SK-N-MC (cell line): ENCODE measurements at places on chromosomes 5 and 9.

GRCh38 chr5:39998518-39998917 is 573.7 kb upstream of the DAB2 start:
- no peak for DNase-seq

DNA sequence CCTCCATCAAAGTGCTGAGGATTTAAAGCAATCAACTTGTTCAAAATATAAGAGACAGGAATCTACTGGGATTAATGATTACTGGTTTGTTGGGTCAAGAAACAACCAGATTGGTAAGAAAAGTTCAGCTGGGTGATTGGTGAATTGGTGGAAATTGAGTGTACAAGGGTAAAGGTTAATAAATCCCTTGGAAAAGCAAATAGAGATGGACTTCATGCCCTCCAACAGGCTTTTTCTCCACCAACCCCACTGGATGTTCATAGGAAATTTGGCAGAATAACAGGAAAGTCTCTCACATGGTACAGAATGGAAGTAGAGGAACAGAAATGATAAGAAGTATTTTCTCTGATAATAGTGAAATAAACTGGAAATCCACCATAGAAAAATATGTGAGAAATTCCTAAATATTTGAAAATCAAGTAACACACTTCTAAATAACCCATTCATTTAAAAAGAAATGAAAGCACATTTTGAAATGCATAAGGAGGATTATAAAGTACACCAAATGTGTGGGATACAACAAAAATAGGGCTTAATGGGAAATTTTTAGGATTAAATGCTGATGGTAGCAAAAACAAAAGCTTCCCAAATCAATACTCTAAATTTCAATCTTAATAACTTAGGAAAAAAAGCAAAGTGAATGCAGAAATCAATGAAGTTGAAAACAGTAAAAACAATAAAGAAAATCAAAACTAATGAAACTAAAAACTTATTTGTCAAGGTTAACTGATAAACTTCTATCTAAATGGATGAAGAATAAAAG is 426.2 kb downstream of the HTR1A start:
- DNase-seq: no peak

- DNase-seq: no peak
Observed at GRCh38 chr9:37978983-37979382, 75.1 kb upstream of the SLC25A51 start.

DNA sequence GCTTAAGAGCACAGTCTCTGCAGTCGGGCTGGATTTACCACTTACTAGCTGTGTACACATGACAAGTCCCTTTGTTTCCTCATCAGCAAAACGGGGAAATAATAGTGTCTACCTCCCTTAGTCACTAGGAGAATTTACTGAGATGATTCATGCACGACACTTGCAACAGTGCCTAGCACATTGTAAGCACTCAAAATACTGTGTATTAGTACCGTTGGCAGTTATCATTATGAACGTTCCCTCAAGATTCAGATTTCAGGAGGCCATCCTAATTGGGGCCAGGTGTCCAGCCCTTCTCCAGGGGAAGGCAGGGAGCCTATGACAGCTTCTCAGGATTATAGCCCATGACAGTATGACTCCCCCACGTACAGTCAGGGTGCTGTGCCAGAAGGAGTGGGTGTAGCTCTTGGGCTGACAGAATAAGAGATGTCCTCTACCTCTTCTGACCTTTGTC is 164.3 kb downstream of the DOCK2 start:
- DNase-seq: no peak

GRCh38 chr9:88224938-88225337 is 86.7 kb upstream of the SPATA31C2 start:
- DNase-seq: no peak

DNA sequence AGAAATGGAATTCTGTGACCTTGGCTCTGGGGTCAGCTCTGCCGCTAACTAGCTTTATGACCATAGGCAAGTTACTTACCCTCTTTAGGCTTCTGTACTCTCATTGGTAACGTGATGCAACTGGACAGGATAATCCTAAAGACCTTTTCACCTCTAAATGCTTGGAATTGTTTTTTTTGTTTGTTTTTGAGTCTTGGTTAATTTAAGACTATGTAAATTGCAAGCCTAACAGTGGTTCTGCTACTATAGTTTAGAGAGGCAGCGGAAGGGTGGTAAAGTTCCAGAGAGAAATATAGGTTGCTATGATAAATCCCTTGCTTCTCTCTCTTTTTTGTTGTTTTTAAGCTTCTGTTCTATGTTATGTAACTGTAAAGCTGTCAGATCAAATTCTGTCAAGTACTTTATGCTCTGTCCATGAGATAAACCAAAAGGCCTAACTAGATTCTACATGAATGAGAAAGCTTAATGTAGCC is 17.6 kb downstream of the FAM169A start:
- no peak for DNase-seq

- DNase-seq: no peak
Observed at GRCh38 chr9:74576176-74576575, 79.0 kb downstream of the RORB start.
